Cerebellum (tissue), 4 donors: ENCODE measurements at places on chromosomes 11 and 22. TPM values are rescaled to one million over a fixed set of nuclear protein-coding genes. Genes with fewer than 3 reads are reported as not detected.

- DNase-seq = no peak
Observed at GRCh38 chr11:13116491-13116890, 107.4 kb downstream of the RASSF10 start.

- DNase-seq = no peak
Observed at GRCh38 chr22:34278121-34278520, 357.8 kb upstream of the LARGE1 start.

DNA sequence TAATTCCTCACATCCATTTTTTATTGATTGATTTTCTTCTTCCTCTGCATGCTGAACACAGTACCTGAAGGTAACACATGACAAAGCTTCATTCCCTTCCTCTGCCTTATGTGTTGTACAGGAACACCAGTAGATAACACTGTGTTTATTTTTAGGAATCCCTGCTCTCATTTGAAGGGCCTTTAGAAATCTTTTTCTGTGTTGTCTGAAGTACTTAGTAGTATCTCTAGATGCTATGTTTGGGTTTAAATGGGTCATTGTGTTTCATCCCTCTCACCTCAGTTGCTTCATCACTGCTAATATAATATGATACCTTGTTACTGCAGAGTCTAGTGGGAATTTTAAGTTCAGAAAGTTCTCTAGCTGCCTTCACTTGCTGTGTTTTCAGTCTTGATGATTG is 10.2 kb downstream of the MADD start:
- DNase-seq = no peak

GRCh38 chr11:86396396-86396795 is 21.7 kb downstream of the CCDC81 start:
- no peak for DNase-seq

GRCh38 chr22:36569999-36570398 is 41.0 kb upstream of the EIF3D start:
- no peak for DNase-seq

DNA sequence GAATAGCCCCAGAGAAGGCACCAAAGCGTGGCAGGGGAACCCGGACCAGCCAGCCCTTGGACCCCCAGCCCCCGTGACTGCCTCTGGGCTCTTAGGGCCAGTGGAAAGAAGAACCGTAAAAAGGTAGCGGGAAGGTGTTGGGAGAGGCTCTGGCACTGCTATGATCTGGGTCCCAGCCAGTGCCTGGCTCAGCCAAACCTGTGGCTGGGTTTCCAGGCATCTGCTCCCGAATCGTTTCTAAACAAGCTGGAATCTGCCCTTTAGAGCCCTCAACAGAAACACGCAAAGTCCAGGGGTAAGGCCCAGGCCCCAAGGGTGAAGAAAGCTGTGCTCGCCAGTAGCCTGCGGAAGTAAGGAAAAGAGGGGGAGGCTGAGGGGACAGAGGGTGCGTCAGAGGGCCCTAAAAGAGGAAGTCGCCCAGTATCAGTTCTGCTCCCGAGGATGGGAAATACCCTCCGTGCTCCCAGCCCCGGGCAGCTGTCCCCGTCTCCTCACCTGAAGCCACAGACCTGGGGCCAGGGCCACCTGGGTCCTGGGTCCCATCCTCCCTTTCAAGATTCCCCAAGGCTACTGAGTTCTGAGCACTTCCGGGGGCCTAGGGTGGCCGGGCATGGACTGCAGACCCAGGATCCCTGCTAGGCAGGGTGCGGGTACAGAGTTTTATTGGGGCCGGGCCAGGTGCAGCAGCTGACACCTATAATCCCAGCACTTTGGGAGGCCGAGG is 24.7 kb downstream of the IL10RA start:
- peak; percentile 8 for DNase-seq

DNA sequence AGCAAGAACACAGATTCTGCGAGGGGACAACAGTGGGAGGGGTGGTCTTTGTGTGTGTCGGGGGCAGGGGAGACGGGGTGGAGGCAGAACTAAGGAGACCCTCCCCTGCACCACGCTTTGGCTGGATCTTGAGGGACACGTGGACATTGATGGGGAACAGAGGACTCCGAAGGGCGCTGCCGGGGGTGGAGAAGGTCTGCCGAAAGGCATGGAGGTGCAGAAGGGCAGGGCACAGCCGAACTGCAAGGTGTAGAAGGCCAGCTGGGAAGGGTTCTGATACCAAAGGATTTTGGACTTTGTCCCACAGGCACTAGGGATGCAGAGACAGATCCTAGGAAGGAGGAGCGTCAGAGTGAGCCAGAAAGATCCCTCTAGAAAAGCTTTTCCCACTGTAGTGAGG is 107.7 kb upstream of the SYT13 start:
- DNase-seq = no peak

DNA sequence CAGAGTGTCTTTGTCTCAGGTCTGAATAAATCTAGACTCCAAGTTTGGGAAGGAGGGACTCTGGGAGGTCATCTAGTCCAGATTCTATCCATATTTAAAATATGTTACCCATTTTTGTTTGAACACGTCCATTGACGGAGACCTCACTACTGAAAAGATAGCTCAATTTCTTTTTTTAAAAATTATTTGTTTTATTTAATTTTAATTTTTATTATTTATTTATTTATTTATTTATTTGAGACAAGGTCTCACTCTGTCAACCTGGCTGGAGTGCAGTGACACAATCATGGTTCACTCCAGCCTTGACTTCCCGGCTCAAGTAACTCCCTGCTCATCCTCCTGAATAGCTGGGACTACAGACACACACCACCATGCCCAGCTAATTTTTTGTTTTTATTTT is 89.5 kb upstream of the SNX19 start:
- no peak for DNase-seq

- DNase-seq = peak; percentile 91
Observed at GRCh38 chr11:6419009-6419631, at the start of gene APBB1. TSS of gene APBB1 (minus strand) at chr11:6419094. CDS start at chr11:6411347, 7,747 bp downstream.

- DNase-seq = no peak
Observed at GRCh38 chr22:46951973-46952372, 189.5 kb downstream of the TBC1D22A start.

GRCh38 chr22:17085277-17086181 is 729 bp downstream of the IL17RA start:
- DNase-seq = no peak

Gene SLC22A6
- total RNA-seq = 7.2 TPM

Gene IRAG1
- 6.7 TPM for total RNA-seq

Gene DDIAS
- 4.1 TPM for total RNA-seq

Gene CYTH4
- total RNA-seq = 3.9 TPM

Gene PLAAT2
- total RNA-seq = not detected

Gene YPEL1
- total RNA-seq = 38.7 TPM

Gene YAP1
- total RNA-seq = 41.6 TPM

Gene RCOR2
- total RNA-seq = 15.5 TPM
